ENCODE measurements at places on chromosomes 6 and 20.

DNA sequence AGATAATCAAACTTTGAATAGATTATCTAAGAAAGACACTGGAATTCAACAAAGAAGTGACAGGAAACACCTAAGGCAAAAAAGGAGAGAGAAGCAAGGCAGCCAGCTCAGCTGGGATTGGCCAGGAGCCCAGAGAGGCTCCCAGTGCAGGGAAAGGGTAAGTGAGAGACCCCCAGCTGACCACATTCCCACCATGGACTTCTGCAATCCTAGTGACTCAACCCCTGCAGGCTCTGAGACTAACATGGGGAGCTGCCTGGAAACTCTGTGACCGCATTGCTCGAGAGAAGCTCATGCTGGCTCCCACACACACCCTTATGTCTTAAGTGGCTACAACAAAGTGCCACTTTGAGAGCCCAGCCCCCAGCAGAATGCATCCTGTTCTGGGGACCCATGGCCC is 215.1 kb downstream of the PACRG start:
- no peak for DNase-seq

DNA sequence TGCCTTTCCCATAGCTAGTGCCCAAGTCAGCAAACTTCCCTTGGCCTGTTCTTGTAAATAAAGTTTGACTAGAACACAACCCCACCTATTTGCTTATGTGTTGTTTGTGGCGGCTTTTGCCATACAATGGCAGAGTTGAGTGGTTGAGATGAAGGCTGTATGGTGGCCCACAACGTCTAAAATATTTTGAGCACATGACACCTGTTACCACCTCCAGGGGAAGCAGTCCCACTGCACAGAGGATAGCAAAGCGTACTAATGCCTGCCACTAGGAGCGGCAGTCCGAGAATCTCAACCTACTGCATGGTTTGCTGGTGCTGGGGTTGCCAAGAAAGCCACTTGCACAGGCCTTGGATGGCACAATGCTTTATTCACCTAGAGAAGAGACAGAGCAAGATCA is 58.6 kb downstream of the TGM2 start:
- DNase-seq, result no peak

DNA sequence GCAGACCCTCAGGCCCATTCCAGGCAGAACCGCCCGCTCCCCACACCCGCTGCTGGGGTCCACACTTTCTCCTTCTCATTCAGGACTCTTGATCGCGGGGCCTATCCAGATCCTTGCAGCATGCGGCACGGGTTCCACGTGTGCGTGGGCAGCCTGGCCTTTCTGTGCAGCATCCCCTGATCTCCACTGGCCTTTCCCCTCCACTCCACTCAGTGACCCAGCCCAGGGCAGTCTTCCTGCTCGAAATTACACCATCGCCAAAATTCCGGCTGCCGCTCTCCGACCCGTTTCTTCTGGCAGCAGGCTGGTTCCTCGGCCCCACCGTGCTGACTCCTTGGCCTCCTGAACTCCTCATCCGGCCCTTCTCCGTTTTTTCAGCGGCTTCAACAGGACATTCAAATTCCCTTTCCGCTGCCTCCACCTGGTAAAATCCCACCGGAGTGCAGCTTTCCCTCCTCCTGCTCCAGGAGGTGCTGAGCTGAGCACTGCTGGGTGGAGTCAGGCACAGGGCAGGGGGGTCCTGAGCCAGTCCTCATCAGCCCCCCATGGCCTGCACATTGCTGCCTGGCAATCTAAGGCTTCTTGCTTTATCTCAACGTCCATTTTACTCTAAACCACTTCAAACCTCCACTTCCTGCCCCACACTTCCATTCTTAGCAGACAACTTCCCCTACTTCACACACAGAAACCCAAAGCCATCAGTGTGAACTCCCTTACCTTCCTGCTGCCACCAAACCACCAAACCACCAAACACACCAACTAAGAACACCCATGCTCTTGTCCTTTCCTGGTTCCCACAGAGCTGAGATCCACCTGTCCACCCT is 9.0 kb downstream of the SFT2D1 start:
- DNase-seq, result no peak

- DNase-seq, result no peak
Observed at GRCh38 chr6:151822252-151823111, 15.0 kb downstream of the ESR1 start.

DNA sequence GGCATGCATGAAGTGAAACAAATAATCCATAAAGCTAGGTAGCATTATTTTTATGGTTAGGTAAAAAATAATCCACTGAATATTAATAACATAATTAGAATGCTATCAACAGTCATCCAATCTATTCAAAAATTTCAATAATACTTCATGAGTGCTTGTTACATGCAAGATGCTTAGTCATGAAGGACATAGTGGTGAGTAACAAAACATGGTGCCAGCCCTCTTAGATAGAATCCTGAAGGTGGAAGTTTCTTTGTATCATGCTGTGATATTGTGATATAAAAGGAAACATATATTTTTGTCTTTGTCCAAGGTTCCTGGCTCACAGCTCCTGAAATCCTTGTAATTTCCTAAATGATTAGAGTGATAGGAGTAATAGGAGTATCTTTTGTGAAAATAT is 14.9 kb downstream of the RCAN2 start:
- DNase-seq, result no peak

- DNase-seq, result no peak
Observed at GRCh38 chr20:48214601-48215000, 429.3 kb upstream of the SULF2 start.
